ENCODE measurements at places on chromosomes 11 and 22.
A peak's percentile ranks its signal among the peaks of the same experiment; 100 is the strongest.

DNA sequence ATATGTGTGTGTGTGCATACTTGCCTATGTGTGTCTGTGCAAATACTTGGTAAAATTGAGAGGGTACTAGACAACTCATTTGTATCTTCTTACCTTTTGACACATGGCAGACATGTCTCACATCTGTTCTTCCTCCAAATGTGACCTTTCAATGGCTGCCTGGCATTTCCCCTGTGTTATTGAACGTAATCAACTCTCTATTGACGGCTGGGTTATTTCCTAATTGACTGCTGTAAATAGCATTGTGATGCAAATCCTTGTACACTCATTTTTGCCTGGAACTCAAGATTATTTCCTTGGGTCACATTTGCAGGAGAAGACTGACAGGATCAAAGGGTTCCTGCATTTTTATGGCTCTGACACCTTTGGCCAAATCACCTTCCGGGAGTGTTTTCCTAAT lies 37.4 kb downstream of the KCNQ1 start:
- no peak for DNase-seq

DNA sequence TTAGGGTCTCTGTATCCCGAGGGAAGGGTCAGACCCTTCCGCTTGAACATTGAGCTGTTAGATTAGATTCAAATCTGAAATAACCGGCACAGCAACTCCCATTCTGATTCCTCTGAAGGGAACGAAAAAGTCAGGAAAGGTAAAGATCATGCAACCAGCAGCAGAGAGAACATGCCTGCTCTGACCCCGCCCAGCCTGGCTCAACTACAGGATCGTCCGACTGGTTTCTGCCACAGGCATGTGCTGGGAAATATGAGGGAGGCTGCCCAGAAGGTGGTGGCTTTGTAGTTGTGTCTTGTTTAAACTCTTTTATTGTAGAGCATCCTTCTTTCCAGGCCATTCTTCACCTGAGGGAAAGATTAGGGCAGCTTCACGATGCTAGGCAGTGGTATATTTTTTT lies 5.0 kb upstream of the MTNR1B start:
- DNase-seq: no peak

GRCh38 chr22:37910890-37911672 lies 5.0 kb downstream of the MICALL1 start:
- DNase-seq: no peak

- DNase-seq: no peak
Measured at GRCh38 chr22:22591348-22592299, 32.6 kb upstream of the PRAME start.

GRCh38 chr22:49599691-49600455 lies 227.8 kb downstream of the BRD1 start:
- DNase-seq: no peak

GRCh38 chr22:32409977-32410376 lies 2.1 kb downstream of the RTCB start:
- no peak for DNase-seq

- no peak for DNase-seq
Measured at GRCh38 chr22:20957683-20958431, 9.2 kb upstream of the AIFM3 start.

DNA sequence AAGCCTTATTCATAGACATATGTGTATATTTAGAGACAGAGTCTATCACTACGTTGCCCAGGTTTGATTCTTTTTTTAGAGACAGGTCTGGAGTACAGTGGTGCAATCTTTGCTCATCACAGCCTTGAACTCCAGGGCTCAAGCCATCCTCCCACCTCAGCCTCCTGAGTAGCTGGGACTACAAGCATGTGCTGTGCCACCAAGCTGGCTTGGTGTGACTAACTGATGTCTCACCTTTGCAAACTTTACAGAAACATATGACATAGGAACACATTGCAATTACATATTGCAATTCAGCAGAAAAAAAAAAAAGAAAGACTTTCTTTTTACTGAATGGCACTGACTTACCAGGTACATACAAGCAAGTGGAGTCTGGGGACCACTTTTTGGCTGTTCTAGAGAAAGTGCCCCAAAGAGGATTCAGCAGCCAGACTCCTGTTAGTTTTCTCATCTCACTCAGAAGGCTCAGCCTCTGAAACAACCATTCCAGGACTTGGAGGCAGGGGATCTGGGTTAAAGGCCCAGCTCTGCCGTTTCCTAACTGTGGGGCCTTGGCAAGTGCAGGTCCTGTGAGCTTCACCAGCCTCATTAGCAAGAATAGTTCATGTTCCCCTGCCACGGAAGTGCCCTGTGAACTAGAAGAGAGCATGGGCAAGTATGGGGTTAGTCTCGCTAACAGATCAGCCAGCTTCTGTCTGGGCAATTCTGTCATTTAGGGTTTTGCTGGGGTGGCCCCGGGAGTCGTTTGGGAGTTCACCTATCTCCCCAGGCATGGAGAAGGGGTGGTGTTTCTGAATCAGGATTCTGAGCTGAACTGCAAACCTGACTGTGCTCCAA lies 11.3 kb upstream of the NFAM1 start:
- DNase-seq: no peak

DNA sequence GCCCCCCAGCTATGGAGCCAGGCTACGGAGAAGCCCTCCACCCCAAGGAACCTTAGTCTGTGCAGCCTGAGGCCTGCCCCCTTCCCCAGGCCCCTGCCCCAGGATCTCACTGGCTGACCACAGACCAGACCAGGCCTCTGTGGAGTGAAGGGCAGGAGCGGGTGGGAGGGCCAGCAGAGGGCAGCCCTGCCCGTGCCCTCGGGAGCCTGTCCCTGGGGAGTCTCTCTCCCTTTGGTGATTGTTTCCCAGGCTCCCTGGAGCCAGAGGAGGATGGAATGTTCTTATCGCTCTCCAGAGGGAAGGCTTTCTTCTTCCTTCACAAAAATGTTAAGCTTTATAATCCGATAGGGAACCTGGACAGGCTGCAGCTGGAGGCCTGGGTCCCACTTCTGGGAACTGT lies 455.3 kb downstream of the SOX6 start:
- DNase-seq: no peak

- no peak for DNase-seq
Measured at GRCh38 chr11:130578738-130579368, 130.4 kb downstream of the ADAMTS15 start.

- DNase-seq: no peak
Measured at GRCh38 chr11:112977755-112978154, 16.5 kb downstream of the NCAM1 start.

DNA sequence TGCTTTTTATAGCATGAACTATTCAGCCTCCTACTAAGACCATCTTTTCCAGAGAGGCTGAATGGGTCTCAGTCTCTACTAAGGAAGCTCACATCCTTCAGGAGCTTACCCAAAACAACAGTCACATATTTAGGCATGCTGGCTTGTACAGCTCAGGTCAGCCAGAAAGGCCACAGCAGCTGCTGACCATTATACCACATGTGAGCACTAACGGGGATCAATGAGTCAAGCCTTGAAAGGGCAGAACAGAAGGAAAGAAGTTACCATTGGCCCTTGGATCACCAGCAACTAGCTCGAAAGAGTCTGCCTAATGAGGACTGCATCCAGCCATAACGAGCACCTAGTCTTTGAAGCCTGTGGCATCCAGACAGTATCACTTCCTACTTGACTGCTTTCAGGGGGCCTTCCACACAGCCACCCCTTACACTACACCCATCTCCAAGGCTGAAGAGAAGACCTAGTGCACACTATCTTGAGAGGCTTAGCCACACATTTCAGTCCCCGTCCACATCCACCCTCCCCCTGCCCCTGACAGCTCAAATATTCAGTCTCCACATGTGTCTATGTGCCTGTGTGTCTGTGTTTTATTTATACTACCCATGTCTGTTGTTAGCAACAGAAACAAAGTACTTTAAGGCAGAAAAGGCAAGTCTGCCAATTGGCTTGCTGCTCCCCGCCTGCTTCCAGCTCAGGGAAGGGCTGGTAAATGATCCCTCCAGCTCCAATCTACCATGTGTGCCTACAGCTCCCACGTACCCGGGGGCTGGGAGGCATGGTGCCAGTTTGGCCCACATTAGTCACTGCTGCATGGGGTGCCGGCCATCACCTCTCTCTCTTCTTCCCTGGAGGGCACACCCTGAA lies 95.5 kb downstream of the RPL27A start:
- DNase-seq: no peak

- no peak for DNase-seq
Measured at GRCh38 chr22:46017166-46017565, 40.2 kb upstream of the WNT7B start.

GRCh38 chr11:33290319-33290718 lies 33.1 kb downstream of the HIPK3 start:
- DNase-seq: no peak

- DNase-seq: peak; percentile 72
Measured at GRCh38 chr11:61129639-61130523, 27.6 kb downstream of the CD5 start.

- DNase-seq: no peak
Measured at GRCh38 chr11:112100462-112100861, 13.8 kb downstream of the SDHD start.

DNA sequence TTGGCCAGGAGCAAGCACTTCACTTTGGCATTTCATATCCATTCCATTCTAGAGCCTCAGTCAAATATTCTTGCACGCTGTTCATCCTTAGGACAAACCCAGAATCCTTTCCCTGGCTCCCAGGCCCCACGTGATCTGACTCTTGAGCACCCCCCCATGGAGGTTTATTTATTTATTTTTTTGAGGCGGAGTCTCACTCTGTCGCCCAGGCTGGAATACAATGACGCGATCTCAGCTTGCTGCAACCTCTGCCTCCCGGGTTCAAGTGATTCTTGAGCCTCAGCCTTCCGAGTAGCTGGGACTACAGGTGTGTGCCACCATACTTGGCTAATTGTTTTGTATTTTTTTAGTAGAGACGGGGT lies 12.7 kb upstream of the TSGA10IP start:
- no peak for DNase-seq

- DNase-seq: no peak
Measured at GRCh38 chr22:44824271-44824670, 71.9 kb downstream of the ARHGAP8 start.

DNA sequence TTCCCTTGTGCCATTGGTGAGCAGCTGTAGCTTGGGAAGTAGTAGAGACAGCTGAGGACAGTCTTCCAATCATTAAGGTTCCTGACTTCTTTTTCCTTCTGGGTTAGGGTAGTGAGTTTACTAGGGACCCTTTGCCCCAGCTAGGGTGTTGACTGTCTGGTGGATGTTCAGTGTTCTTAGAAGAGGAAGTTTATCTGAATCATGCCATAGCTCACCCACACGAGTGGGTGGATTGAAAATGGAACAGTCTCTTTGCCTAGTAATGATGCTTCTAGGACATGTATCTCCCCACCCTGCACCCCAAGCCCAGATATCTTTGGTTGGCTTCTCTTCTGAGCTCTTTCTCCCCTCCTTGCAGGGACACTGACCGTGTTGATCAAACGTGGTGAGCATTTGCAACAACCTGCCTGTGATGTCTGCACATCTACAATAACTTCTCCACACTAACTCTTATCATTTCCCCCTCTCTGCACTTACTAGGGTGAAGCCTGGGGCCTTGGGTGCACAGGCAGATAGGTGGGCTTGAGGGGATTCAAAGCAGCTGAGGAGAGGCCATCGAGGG lies 57.1 kb upstream of the HORMAD2 start:
- DNase-seq: no peak

Measured in stimulated activated CD8-positive, alpha-beta memory T cell treated with anti-CD3 and anti-CD28 coated beads, Interleukin-7, amount 100 ng/mL, for 1 hour (primary cell).